ENCODE measurements at places on chromosomes 2 and 18.

- DNase-seq, result no peak
Observed at GRCh38 chr2:133641942-133642725, 73.9 kb upstream of the NCKAP5 start.

- DNase-seq, result no peak
Observed at GRCh38 chr2:9206991-9207640, 504 bp downstream of the ASAP2 start.

- no peak for DNase-seq
Observed at GRCh38 chr18:63306249-63306648, 13.3 kb downstream of the BCL2 start.

DNA sequence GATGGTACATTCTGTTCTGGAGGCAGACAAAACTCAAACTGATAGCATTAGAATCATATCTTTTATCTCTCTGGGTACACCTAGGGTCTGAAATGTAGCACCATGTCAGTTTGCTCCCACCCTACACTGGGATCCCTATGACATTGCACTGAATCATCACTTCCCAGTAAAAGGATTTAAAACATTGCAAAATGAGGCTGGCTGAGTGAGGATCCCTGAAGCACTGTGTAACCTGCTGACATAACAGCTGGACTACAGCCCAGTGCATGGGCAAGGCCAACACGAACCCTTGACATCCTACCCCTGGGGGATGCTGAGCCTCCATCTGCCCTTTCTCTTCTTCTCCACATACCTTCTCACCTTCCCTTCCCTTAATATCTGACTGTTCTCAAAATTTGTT, 253.2 kb downstream of the TTC32 start:
- DNase-seq, result no peak

GRCh38 chr18:9088252-9088651, 14.2 kb upstream of the NDUFV2 start:
- no peak for DNase-seq

- DNase-seq, result no peak
Observed at GRCh38 chr2:183057333-183057985, 19.2 kb upstream of the NCKAP1 start.

- no peak for DNase-seq
Observed at GRCh38 chr2:102432386-102432785, 9.4 kb downstream of the IL18RAP start.

Measured in forelimb muscle (tissue), 1 donor.